Sigmoid colon (tissue), 7 donors: ENCODE measurements at places on chromosomes 11 and 22. TPM values are rescaled to one million over a fixed set of nuclear protein-coding genes. Genes with fewer than 3 reads are reported as not detected.

DNA sequence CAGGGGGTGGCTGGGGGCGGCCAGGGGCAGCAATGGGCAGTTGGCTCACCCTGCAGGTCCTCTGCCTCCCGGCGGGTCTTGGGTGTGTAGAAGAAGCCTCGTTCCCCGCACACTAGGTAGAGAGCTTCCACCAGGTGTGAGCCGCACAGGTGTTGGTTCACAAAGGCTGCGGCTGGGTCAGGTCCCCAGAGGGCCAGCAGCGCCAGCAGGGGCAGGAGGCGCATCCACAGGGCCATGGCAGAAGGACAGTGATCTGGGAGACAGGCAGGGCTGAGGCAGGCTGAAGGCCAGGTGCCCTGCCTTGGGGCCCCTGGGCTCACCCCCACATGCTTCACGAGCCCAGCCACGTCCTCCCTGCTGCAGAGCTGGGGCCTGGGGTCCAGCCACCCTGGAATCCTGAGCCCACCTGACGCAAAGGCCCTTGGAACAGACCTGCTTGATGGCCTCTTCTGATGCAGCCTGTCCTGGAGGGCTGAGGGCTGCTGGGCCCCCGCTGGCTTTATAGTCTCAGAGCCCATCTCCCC, at the start of gene INS:
TSS of gene INS (minus strand) at position 474 of the 524 bp plus-strand sequence. CDS start at position 236, 238 bp downstream.
- DNase-seq = no peak
- no peak within 1 kb of the TSS for H3K4me3 ChIP-seq
- no peak within 1 kb of the TSS for H3K27ac ChIP-seq
- H3K36me3 ChIP-seq = no peaks in the 10 kb centered on the region
- H3K4me1 ChIP-seq = no peaks in the 10 kb centered on the region

DNA sequence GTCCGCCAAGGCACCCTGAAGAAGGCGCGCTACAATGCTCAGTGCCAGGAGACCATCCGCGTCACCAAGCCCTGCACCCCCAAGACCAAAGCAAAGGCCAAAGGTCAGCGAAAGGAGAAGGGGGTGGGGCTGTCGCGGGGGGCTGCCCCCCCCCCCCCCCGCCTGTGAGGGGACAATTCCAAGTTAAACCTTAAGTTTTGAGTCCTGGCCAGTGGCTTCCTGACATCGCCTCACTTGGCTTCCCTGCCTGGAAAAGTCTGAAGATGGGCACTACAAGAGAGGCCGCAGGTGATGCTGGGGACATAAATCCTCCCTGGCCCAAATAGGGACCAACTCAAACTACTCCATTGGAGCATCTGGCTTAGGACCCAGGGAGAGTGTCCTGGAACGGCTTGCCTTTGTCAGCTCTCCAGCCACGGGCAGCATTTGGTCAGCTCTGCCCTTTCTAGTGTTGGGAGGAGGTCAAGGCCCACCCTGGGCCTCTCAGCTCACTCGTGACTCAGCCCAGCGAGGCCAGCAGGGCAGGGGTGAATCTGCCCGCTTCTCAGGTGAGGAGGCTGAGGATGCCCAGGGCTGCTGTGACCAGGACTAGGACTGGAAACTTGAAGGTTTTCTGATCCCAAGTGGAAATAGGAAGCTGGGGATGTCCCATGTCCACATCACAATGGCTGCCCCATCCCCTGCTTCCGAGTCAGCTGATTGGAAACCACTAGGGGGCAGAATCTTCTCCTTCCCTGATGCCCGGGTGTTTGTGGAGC, 1.4 kb downstream of the MDK start:
- peak overlapping the region; percentile 71 for H3K4me3 ChIP-seq
- H3K4me1 ChIP-seq = peaks cover 38% of the 10 kb centered on the region
- no peaks in the 10 kb centered on the region for H3K36me3 ChIP-seq
- H3K27me3 ChIP-seq = peaks cover 71% of the 10 kb centered on the region

DNA sequence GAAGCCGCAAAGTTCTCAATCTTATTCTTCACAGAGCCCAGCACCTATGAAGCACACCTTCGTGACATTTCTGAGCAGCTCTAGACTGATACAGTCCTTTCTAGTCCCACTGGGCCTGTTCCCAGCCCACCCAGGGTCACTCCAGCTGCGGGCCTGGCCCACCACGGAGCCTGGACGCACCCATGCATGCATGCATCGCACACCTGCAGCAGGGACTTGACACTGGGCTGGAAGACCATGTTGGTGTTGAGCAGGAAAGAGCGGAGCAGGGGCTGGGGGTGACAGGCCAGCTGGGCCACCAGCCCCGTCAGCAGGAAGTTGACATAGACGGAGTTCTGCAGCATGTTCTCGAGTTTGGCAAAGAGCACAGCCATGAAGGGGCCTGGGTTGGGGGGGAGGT, 9.2 kb downstream of the C11orf42 start:
- H3K27me3 ChIP-seq = no peaks in the 10 kb centered on the region
- H3K36me3 ChIP-seq = peaks cover 52% of the 10 kb centered on the region
- H3K4me1 ChIP-seq = no peaks in the 10 kb centered on the region
- no peak overlapping the region for H3K27ac ChIP-seq
- no peak overlapping the region for H3K4me3 ChIP-seq

DNA sequence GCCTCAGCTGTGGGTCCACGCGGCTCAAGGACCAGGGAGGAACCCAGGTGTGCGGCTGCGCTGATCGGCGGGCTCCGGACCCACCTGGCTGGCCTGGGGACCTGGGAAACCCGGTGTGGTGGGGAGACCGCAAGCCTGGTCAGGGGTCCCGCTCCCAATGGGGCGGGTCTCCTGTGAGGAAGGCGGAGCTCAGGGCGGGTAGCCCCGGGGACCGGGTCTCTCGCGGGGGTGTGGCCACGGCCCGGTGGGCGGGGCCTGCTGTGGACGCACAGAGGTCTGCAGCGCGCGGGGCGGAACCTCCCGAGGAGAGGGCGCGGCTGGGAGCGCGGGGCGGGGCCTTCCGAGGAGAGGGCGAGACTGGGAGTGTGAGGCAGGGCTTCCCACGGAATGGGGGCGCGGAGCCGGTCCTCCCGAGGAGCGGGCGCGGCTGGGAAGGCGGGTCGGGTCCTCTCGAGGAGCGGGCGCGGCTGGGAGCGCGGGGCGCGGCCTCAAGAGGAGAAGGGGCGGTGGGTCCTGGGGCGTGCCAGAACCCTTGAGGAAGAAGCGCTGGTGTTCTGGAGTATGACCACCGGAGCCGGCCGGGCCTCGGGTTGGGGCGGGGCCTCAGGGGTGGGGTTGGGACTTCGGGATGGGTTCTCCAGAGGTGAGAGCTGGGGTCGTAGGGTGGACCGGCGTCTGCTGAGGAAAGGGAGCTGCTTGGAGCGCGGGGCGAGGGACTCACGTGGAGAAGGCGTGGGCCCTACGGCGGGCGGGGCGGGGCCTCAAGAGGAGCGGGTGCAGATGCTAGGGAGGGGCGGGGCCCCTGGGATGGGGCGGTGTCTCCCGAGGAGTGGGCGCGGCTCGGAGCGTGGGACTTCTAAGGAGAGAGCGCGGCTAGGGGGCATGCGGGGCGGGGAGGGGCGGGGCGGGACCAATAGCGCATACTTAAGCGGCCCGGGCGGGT, 20.8 kb downstream of the DGCR6L start:
- peak overlapping the region; percentile 34 for H3K27ac ChIP-seq
- peaks cover 4% of the 10 kb centered on the region for H3K27me3 ChIP-seq
- H3K4me1 ChIP-seq = no peaks in the 10 kb centered on the region

GRCh38 chr22:31439808-31440207, 40.4 kb downstream of the DRG1 start:
- no peak overlapping the region for H3K27ac ChIP-seq
- H3K27me3 ChIP-seq = no peaks in the 10 kb centered on the region
- H3K4me1 ChIP-seq = no peaks in the 10 kb centered on the region
- H3K4me3 ChIP-seq = no peak overlapping the region
- peaks cover 41% of the 10 kb centered on the region for H3K36me3 ChIP-seq

DNA sequence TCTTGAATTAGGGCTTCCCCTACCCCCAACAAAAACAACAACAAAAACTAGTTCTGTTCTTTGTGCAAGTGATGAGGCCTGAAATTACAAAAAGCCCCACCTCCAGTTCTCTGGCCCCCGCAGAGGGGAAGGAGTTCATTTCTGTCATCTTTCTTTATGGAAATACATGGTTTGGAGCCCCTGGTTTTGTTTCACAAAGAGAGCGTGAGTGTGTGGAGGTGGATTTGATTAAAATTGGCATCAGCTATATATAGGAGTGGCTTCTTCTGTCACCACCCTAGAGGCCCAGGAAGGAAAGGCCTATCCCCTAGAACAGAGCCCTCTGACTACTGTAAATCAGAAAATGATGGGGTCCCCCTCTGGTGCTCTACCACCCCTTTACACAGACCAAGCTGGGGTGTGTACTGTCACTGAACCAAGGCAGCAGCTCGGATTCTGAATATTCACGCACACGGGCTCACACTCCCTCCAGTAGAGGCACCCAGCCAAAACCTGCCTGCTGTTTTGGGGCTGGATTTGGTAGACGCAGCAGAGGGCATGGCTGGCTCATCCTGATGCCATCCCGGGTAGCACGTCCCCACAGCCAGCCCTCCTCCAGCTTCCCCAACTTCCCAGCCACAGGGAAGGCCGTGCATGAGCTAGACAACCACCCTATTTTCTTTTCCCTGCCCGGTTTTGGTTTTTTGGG, 19.4 kb downstream of the RCOR2 start:
- H3K36me3 ChIP-seq = peaks cover 27% of the 10 kb centered on the region
- no peak for DNase-seq
- H3K4me3 ChIP-seq = no peak overlapping the region
- no peaks in the 10 kb centered on the region for H3K27me3 ChIP-seq
- no peak overlapping the region for H3K27ac ChIP-seq

- no peak for DNase-seq
- H3K36me3 ChIP-seq = no peaks in the 10 kb centered on the region
- no peak overlapping the region for H3K4me3 ChIP-seq
Observed at GRCh38 chr11:5923794-5924193, 18.3 kb upstream of the OR56A3 start.

DNA sequence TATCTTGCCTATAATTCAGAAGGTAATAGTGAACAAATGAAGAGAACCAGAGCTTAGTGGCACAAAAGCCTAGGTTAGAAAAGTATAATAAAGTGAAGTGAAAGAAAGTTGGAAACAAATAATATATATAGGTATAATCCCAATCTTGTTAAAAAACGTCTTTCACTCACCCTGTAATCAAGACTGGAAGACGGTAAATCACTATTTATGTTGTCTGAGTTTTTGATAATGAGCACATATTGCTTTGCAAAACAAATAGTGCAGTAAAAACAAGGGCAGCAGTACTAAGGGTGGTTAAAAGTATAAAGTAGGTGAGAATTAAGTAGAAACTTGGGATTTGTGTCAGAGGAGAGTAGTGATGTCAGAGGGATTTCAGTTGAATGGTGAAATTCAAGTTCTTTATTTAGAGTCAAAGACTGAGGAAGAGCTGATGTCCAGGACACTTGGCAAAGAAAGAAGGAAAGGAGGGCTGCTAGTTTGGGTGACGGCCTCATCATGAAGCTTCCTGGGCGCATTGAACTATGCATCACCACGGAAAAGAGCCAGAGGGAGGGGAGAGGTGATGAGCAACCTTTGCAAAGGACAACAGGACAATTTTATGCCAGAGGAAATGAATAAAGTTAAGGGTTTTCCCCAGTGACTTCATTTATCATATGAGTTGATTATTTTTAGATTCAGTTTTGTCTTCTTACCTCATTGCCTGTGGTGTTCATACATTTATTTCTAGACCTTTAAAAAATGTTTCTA, 11.4 kb downstream of the NCAM1 start:
- no peaks in the 10 kb centered on the region for H3K27me3 ChIP-seq
- DNase-seq = no peak
- no peaks in the 10 kb centered on the region for H3K36me3 ChIP-seq
- H3K27ac ChIP-seq = no peak overlapping the region
- no peak overlapping the region for H3K4me3 ChIP-seq

- peaks cover 4% of the 10 kb centered on the region for H3K4me1 ChIP-seq
- H3K36me3 ChIP-seq = no peaks in the 10 kb centered on the region
- H3K4me3 ChIP-seq = no peak overlapping the region
- no peaks in the 10 kb centered on the region for H3K27me3 ChIP-seq
- no peak overlapping the region for H3K27ac ChIP-seq
Observed at GRCh38 chr11:113572136-113572735, 97.0 kb upstream of the DRD2 start.

DNA sequence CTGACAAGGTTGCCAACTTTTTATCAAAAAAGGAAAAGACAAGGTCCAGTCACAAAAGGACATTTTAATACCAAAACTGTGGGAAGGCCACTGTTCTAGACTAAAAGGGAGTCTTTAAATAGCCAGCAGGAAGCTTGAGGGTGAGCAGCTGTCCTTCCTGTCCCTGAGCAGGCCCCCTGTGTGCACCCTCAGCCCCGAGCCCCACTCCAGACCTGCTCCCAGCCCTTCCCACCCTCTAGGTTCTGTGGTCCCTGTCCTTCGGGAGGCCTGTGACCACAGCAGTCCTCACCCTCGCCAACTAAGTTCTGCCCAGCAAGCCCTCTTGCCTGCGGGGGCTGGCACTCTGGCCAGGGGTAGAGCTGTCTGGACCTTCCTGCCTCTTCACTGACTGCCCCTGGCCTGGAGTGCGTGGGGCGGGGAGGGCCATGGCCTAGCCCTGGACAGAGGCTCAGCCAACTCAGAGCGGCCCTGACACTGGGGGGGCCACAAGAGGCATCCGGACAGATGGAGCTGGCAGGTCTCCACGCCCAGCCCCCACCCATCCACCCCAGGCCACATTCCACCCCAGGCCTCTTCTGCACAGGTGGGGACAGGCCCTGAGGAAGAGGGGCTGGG, 1.6 kb upstream of the PLXNB2 start:
- no peaks in the 10 kb centered on the region for H3K36me3 ChIP-seq
- H3K27ac ChIP-seq = peak overlapping the region; percentile 96
- DNase-seq = no peak
- H3K4me3 ChIP-seq = no peak overlapping the region
- peaks cover 36% of the 10 kb centered on the region for H3K4me1 ChIP-seq

GRCh38 chr11:86288776-86289507, 13.1 kb upstream of the HIKESHI start:
- H3K27me3 ChIP-seq = no peaks in the 10 kb centered on the region
- H3K4me1 ChIP-seq = no peaks in the 10 kb centered on the region
- H3K27ac ChIP-seq = no peak overlapping the region
- no peaks in the 10 kb centered on the region for H3K36me3 ChIP-seq
- no peak for DNase-seq

- no peaks in the 10 kb centered on the region for H3K36me3 ChIP-seq
- H3K4me1 ChIP-seq = peaks cover 45% of the 10 kb centered on the region
- H3K27me3 ChIP-seq = no peaks in the 10 kb centered on the region
- DNase-seq = no peak
- H3K4me3 ChIP-seq = no peak overlapping the region
Observed at GRCh38 chr11:1456176-1456575, 30.4 kb downstream of the MOB2 start.

DNA sequence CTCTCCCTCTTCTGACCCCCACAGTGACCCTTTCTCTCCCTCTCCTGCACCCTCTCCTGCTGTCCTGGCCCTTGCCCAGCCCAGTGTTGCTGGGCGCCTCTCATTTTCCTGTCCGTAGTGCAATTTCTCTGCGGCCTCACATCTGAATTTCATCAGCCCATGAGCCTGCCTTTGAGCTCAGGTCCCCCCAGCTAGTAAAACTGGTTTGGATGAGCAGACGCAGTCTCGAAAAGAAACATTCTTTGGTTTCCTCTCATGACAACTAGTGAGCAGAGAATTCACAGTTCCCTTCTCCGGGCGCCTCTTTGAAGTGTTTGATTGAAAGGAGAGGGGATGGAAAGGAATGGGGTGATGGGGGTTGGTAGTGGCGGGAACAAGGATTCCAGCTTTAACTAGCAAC, 126.0 kb upstream of the CADM1 start:
- no peaks in the 10 kb centered on the region for H3K4me1 ChIP-seq
- H3K27ac ChIP-seq = no peak overlapping the region
- DNase-seq = no peak
- H3K36me3 ChIP-seq = no peaks in the 10 kb centered on the region

Gene BEST1
- total RNA-seq = 2.3 TPM
